ENCODE measurements at places on chromosomes 3 and 15.

DNA sequence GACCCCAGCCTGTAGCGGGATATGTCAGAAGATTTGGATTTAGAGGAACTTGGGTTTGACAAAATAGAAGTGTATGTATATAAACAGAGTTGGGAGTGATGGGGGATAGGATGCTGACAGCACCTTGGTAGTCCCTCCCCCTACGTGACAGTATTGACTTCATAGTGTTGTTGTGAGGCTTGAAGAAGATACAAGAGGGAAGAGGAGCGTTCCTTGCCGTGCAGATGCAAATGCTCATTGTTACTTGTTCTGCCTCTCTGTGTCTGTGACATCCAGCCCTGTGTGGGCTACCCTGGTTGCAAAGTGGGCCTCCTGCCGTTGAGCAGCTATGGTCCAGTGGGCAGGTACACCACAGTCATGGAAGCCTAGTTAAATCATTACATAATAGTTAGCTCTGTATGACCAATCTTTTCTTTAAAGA lies 45.0 kb downstream of the SMAD3 start:
- DNase-seq = no peak

- no peak for DNase-seq
Measured at GRCh38 chr3:24952388-24952787, 457.7 kb upstream of the THRB start.

- DNase-seq = no peak
Measured at GRCh38 chr3:11514191-11514821, 129.4 kb downstream of the VGLL4 start.

GRCh38 chr15:72231833-72232478 lies 966 bp upstream of the PKM start:
- peak; percentile 33 for DNase-seq

DNA sequence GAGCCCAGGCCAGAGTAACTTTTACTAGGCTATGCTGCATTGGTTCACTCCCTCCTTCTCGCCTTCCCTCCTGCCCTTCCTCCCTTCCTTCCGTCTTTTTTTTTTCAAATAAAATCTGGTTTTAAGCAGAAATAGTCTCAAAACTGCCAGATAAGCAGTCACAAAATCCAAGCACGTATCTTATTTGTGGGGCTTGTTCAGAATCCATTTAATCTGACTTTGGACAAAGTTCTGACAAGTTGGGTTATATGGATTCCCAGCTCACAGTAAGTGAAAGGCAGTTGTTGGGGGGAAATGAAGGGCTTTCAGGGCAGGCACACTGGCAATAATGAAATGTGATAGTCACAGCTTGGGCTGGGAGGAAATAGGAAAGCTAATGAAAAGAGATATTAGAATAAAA lies 32.0 kb upstream of the PLXND1 start:
- DNase-seq = no peak

DNA sequence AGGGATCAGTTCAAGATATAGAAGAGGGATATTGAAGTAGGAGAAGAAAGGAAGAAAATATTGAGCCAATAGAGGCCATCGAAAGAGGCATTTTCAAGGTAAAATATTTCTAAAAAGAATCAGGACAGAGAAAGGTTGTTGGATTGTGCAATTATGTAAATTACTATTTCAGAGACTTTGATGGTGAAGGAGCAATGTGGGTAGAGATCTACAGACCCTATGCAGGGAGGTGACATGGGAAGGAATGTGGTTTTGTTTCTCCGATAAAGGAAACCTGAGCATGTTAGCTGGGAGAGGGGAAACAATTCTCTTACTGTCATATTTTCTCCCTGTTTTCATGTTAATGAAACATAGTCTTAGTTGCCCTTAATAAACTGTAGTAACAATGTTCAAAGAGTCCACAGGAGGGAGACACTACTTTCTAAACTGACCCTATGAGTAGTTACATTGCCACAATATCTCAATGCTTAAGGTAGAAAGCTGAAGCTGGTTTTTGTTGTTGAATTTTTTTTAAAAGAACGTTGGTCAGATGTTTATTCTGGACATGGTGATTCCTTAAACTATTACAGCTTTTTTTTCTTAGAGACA lies 133.3 kb downstream of the GRM7 start:
- DNase-seq = no peak

DNA sequence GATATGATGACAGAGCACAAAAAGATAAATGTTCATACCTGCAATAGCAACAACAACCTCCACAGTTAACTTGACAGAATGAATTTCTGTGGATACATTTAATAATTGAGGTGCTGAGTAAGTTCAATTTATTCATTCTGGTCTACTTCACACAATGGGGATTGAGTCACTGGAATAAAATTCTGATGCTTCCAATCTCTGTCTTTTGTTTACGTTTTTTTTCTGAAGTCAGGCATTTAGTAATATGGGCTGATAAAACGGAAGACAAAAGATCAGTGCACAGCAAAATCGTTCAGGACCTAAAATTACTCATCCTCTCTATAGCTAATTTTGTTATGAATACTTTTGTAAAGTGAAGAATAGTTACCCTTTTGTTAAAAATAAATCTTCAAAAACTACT lies 565.9 kb upstream of the CCDC54 start:
- no peak for DNase-seq

DNA sequence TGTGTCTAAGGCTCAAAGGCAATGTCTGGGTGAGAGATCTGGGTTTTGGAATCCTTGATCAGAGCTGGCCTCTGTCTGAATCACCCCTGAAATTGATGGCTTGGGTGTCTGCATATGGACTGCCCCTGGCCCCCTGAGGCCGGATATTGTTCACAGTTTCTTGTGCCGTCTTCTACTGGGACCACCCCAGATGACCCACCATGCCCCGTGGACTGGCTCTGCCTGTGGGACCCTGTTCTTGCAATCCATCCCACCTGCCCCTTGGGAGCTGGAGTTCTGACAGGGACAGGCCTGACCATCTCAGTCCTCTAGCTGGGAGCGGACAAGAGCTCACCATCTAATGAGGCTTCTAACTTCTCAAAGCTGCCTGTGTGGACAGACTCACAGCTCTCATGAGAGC lies 119.9 kb downstream of the FAM43A start:
- no peak for DNase-seq

- peak; percentile 12 for DNase-seq
Measured at GRCh38 chr15:74845581-74845980, 2.6 kb upstream of the ULK3 start.

- no peak for DNase-seq
Measured at GRCh38 chr3:36394176-36394575, 13.9 kb downstream of the STAC start.

GRCh38 chr3:194330579-194330978 lies 20.5 kb downstream of the CPN2 start:
- DNase-seq = no peak

- DNase-seq = no peak
Measured at GRCh38 chr3:23113455-23114171, 89.5 kb upstream of the UBE2E2 start.

DNA sequence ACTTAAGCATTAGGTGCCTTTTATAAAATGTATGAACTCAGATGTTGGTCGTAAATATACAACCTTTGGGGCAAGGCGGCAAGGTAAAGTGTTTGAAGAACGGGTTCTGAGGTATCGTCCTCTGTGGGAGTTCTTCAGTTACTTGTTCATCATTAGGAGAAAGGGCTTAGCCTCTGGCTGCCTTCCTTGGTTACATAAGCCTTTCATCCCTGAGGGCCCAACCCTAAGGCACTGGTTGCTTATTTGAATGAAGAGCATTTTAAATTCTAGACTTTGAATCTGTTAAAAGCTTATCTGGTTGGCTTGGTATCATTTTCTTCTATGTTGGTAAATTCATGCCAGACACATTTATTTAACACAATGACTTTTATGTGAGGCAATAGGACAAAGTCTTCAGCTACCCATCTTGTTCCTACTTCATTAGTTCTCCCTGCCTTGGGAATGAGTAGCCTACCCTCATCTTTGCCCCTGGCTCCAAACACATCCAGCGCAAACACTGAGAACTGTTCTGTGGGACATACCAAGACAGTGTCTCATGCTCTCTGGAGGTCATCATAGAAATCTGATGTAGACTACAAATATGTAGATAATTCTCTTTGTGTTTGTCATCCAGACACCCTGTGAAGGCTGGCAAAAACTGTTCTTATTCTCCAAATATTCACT lies 12.4 kb upstream of the CCDC80 start:
- no peak for DNase-seq

DNA sequence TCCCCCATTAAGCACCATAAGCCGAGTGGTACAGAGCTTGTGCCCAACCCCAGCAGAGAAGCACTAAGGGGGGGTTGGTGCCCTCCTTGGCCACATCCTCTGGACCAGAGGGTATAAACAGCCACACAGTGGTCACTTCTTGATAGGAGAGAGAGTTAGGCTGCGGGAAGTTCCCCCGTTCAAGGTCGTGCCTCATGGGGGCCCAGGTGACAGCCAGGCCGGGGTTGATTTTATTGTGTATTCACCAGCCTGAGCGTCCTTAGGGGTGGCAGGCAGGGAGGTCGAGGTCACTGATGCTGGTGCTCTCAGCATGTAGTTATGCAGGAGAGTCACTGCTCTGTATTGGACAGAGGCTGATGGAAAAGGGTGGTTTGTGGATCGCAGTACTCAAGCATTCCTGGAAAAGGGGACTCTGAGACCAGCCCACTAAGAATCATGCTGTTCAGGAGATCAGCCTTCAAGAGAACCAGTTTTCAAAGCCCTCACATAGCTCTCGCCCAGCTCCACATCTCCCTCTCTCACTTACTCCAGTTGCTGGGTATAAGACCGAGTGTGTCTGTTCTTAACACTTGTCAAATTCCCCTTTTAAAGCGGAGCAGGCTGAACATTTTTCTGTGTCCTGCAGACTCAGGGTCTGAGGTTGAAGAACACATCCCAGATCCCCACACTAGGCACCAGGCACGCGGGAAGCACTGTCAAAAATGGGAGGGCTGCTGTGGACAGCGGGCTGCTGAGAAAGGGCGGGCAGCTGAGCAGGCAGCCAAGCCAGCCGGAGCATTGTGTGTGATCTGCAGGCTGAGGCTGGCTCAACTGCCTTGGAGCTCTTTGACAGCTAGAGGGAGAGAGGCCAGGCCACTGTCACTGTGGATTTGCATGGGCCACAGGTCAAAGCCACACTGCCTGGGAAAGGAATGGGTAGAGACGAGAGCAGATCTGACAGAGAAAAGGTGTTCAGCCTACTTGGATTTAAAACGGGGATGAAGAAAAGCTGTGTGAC lies 279.3 kb upstream of the LRRFIP2 start:
- DNase-seq = peak; percentile 29

GRCh38 chr15:33912326-33912725 lies 56.0 kb upstream of the CHRM5 start:
- DNase-seq = no peak

DNA sequence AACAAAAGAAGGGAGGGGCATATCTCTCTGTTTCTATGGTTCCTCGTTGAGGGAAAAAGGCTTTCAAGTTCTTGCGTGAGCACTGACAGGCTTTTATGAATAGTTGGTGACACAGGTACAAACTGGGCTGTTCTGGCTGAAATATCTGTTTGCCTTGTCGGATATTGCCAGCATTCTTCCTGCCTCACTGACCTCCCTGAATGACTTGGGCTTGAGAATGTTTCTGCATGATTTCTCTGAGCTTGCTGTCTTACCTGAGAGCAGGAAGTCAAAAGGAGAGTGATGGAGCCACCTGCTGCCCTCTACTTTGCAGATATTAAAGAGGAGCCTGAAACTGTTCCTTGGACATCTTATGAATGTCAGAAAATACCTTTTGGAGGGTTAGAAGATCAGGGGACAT lies 4.8 kb downstream of the GCNT3 start:
- no peak for DNase-seq

- DNase-seq = peak; percentile 41
Measured at GRCh38 chr3:185595526-185595925, 9.4 kb downstream of the SENP2 start.

DNA sequence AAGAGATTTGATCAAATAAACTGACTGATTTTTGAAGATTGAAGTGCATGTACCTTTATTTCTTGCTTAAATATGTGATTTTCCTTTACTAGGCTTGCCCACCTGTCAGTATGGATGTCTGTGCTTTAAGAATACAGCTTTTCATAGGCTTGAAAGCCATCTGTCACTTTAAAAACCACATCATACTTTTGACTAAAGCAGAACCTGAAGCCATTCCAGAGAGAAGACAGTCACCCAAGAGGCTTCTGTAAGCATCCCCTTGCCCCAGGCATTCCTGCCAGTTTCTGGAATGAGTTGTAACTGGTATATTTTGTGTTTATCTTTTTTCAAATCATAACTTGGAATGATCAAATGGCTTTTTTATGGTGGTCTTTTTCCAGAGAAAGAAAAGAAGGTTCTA lies 24.0 kb downstream of the HPS3 start:
- DNase-seq = no peak

DNA sequence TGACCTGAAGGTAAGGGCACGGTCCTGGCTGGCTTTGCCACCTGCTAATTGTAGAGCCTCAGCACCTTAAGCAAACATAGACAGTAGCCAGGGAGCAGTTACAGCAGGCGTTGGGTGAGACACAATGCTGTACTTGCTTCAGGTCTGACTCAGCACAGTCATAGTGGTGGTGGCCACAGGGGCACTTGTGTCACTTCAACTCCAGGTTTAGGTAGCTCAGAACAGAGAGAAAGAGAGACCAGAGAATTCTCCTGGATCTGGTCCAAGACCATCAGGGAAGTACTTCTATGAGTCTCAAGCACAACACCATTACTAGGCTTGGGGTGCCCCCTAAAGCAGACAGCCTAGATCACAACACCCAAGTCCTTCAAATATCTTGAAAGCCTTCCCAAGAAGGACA lies 204.4 kb downstream of the OTOL1 start:
- DNase-seq = no peak

DNA sequence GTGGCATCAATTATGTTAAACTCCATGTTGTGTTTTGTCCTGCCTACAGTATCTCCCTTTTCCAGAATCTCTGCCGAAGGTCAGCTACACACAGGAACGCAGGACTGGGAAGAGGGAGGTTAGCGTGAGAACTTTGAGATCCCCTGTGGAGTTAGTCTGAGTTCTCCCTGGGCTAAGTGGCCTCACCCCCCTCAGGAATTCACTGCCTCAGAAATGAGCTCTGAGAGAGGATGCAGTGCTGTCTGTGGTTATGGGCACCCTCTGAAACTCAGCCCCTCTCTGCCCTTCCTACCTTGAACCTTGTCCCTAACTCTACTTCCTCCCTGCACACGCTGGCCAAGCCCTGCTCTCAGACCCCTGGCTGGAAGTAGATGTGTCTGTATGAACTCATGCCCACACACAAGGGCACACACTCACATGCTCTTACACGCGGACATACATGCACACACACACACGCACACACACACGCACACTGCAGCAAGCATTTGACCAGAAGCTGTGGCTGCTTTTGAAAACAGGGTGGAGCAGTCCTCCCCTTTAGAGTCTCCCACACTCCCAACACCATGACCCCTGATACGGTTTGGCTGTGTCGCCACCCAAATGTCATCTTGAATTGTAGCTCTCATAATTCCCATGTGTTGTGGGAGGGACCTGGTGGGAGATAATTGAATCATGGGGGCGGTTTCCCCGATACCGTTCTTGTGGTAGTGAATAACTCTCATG lies 5.3 kb upstream of the VIPR1 start:
- no peak for DNase-seq

Measured in GM20000 (cell line).